ENCODE measurements at places on chromosomes 3 and 15.
A peak's percentile ranks its signal among the peaks of the same experiment; 100 is the strongest.

GRCh38 chr3:94098452-94098851 lies 35.6 kb downstream of the NSUN3 start:
- DNase-seq = no peak

- DNase-seq = no peak
Measured at GRCh38 chr3:113625834-113626233, 70.6 kb downstream of the USF3 start.

DNA sequence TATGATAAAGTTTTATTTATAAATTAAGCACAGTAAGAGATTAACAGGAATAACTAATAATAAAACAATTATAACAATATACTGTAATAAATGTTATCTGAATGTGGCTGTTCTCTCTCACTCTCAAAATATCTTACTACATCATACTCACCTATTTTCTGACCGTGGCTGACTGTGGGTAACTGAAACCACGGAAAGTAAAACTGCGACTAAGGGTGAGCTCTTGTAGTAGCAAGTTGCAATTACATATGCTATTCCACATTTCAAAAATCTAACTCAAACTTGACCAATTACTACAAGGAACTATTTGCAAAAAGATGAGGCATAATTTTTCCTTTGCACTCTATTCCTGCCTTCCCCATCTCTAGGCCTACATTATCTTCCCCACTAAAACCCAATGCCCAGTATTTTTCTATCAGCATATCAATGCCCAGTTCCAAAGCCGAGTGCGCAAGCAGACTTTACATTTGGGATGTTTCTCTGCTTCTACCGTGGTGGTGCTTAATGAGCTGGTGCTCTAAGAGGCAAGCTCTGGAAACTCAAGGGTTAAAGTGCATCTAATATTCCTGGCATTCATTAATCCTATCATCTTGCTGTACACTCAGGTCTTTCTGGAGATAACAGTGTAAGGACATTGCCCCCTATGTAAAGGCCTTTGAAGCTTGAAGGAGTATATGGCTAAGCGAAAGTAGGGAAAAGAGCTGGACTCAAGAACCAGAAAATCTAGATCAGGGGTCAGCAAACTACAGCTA lies 6.7 kb downstream of the PCYT1A start:
- DNase-seq = no peak

GRCh38 chr15:51022206-51022605 lies 72.5 kb downstream of the TNFAIP8L3 start:
- no peak for DNase-seq

DNA sequence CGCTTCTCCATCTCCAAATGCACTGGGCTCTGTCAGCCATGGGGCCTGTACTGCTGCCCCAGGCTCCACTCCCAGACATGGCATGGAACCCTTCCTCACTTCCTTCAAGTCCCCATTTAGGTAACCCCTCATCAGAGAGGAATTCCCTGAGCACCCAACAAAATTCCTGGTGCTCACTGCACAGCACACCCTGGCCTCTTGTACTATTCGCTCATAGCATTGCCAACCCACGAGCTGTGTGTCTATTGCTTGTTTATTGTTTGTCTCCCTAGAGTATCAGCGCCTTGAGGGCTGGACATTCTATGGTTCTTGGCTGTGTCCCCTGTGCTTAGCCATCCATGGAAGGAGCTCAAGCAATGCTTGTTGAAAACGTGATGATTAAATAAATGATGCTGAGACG lies 46.1 kb upstream of the SLCO2A1 start:
- DNase-seq = no peak

- no peak for DNase-seq
Measured at GRCh38 chr15:95884276-95884675, 446.2 kb upstream of the NR2F2 start.

DNA sequence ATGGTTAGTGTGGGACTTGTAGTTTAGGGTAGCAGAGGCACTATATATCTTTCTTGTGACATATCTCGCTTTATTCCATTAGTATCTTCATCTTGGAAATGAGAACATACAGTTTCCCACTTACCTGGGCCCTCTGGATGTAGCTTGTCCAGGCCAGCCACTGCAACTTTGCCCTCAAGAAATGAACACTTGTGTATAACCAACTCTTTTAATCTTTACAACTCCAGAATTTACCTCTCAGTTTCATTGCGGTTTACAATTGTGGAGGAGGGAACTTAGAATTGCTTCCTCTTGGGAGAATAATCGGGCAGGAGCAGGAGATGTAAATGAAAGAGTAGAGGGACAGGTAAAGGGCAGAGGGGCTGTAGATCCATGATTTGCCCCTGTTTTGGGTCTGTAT lies 18.4 kb upstream of the TRA2B start:
- no peak for DNase-seq

GRCh38 chr3:104190681-104191080 lies 1176.0 kb upstream of the ALCAM start:
- DNase-seq = peak; percentile 25

- no peak for DNase-seq
Measured at GRCh38 chr3:51276046-51276445, 109.0 kb upstream of the MANF start.

GRCh38 chr15:68764090-68764489 lies 56.6 kb downstream of the ANP32A start:
- no peak for DNase-seq

GRCh38 chr3:8256441-8257071 lies 245.1 kb upstream of the LMCD1 start:
- DNase-seq = no peak

- DNase-seq = no peak
Measured at GRCh38 chr3:183802989-183803388, 22.4 kb downstream of the MAP6D1 start.

DNA sequence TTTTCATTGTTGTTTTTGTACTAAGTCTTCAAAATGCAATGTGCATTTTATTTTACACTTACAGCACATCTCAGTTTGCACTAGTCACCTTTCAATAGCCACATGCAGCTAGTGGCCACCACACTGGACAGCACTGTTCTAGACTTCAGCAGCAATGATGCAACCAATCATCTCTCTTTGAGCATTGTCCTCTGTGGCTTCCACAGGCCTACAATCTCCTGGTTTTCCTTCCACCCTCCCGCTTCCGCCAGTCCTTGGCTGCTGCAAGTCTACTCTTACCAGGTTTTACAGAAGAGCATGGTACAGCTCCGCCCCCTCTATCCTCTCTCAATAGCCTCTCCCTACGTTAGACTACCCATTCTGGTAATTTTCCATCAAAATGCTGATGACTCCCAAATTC lies 25.1 kb upstream of the FSIP1 start:
- DNase-seq = no peak

- DNase-seq = no peak
Measured at GRCh38 chr3:123258359-123258758, 56.6 kb downstream of the SEC22A start.

GRCh38 chr3:120177707-120178306 lies 83.6 kb upstream of the GSK3B start:
- no peak for DNase-seq

DNA sequence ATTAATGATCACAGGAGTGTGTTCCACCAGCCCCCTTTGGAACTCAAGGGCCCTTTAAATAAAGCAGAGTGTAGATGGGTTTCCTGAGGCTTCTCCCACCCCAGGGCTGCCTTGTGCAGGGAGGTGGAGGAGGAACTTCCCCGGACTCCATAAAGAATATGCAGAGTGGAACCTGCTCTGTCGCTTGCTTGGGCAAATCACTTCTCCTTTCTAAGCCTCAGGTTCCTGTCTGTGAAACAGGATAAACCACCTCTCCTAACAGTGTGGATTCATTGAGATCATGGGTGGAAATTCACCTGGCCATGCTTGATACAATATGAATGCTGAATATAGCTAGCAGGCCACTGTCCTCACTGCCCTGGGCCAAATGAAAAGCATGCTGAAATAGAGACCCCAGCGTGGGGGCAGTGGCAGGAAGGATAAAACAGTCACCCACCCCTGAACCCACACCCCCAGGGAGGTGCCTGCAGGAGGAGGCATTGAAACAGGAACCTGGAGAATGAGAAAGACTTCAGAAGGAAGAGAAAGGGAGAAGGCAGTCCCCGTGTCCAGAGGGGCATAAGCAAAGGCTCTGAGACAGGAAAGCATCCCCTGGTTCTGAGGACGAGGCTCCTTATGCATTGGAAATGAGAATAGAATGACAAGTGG lies 41.1 kb upstream of the CHRNB4 start:
- no peak for DNase-seq

- DNase-seq = no peak
Measured at GRCh38 chr3:51874411-51874810, 990 bp downstream of the IQCF5 start.

DNA sequence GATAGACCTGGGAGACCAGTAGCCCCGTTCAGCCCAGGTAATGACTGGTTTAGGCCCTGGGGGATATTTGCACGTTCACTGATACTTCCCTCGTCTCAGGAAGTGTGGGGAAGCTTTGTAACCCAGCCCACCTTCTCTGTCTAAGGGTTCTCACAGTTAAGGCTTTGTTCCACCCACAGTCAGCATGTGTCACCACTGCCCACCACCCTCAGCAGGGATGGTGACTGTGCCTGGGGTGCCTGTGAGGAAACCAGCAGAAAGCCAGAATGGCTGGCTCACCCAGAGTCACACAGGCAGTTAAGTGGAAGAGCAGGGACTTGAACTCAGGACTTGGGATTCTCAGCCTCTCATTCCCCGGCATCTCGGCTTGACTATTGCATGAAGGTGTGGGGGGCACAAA lies 5.2 kb downstream of the KBTBD13 start:
- DNase-seq = no peak

GRCh38 chr15:31273258-31273941 lies 53.2 kb upstream of the KLF13 start:
- no peak for DNase-seq

DNA sequence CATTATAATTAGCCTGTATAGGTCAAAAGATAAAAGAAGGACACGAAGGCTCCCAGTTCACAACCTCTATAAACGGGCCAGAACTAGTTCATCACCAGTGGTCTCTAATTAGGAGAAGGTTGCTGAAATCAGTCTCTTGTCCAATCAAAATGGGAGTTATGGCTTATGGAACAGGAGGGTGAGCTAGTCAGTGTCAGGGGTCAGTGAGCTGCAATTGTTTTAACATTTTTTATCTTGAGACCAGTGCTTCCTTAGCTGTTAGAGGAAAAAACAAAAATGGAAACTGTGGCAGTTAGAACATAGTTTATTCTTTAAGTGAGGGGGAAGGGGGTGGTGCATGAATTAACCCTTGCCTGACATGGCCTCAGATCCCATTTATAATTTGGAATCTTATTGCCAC lies 141.7 kb downstream of the KCNMB2 start:
- no peak for DNase-seq

GRCh38 chr15:57307527-57308169 lies 68.7 kb upstream of the CGNL1 start:
- DNase-seq = no peak

DNA sequence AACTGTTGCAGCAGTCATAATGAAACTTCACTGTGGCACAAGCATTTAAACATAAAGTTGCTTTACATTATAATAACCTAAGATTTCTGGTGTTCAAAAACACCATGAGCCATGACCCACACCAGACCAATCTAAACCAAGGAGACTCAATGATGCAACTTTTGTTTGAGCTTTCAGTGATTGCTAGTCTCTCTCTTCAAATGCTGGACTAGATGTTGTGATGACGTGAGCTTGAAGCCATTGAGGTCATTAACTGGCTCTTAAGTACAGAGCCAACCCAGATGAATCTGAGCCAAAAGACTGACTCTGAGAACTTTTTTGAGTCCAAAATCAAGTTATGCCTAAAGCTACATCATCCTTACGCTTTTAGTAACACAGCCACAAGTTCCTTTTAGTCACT lies 36.5 kb downstream of the ATR start:
- DNase-seq = no peak

DNA sequence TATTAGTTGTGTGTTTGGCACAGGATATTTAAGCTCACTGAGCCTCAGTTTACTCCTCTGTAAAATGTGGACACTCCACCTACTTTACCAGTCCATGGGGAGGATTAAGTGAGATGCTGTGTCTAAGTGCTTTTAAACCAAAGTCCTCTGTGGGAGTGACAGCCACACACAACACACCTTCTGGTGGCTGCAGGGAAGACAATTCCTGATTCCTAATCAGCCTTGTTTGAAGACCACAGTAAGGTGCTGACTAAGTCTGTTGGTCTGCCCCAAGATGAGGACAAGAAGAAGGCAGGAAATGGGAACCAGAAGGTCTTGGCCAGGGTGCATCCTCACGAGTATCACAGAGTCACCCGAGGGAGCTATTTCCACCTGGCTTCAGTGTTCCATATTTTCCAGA lies 52.3 kb downstream of the EPHB1 start:
- DNase-seq = no peak

GRCh38 chr3:171260899-171261298 lies 199.3 kb downstream of the TNIK start:
- no peak for DNase-seq

DNA sequence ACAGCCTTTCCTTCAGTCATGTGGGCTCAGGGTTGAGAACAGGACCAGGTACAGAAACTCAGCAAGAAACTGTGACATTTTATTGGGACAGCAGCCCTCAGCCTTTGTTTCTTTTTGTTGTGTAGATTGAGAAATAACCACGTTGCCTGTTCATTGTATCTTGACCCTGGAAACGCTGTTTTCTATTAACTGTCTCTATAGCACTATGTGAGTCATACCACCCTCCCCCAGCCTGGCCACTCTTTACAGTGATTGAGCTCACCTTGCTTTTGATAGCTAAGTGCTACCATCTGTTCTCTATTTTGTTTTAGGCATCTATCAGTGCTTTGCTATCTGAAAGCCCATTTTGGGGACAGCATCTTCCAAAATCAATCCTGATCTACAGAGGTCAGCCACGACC lies 127.9 kb downstream of the CD47 start:
- DNase-seq = peak; percentile 76

DNA sequence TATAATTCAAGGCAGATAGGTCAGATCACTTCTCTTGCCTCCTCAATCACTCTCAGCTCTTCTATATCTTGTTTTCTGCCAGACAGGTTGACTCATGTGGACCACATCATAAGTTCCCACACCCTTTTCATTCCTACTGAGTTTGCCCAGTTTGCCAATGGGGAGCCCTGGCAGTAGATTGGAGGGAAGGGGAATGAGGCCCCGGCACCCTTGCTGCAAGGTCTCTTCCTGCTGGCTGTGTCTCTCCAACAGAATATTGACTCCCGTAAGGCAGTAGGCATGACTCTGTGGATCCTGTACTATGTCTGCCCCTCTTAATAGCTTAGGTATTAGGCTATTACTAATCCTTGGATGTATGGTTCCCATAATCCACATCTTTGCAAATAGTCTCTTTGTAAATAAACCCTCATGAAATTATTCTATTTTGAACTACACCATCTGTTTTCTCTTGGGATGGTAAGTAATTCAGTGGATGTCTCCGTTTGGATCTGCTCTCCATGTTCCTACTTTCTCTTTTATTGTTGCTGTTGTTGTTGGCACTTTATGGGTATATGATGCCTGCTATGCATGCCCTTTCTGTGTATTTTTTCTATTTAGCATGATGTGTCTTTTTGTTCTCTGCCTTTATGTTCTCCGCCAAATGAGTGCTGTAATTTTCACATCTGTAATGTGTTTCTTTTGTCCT lies 65.5 kb upstream of the DCBLD2 start:
- DNase-seq = peak; percentile 36

GRCh38 chr3:5442106-5442785 lies 254.7 kb downstream of the EDEM1 start:
- no peak for DNase-seq

- peak; percentile 30 for DNase-seq
Measured at GRCh38 chr3:129277829-129278271, 820 bp upstream of the HMCES start.

GRCh38 chr15:76386178-76386577 lies 49.6 kb downstream of the ISL2 start:
- no peak for DNase-seq

GRCh38 chr3:168470380-168470779 lies 374.7 kb upstream of the GOLIM4 start:
- DNase-seq = peak; percentile 20

Measured in brain microvascular endothelial cell (primary cell).